GM23248 (cell line): ENCODE measurements at places on chromosomes 1 and 21. TPM values are rescaled to one million over a fixed set of nuclear protein-coding genes. Genes with fewer than 3 reads are reported as not detected.

FUBP1 gene
- 59.1 and 69.9 TPM in 2 replicates for total RNA-seq

GUCA2A gene
- total RNA-seq = not detected in 2 replicates

RNU1-4 gene
- under 0.01 TPM in 1 of 2 replicates, not detected in the other for total RNA-seq

NR1I3 gene
- not detected in 2 replicates for total RNA-seq

LCE2C gene
- total RNA-seq = 3.2 TPM in 1 of 2 replicates, not detected in the other

ZNF496 gene
- total RNA-seq = 21.0 and 34.9 TPM in 2 replicates

UBL4B gene
- total RNA-seq = not detected in 2 replicates

MIXL1 gene
- total RNA-seq = not detected in 2 replicates

KPRP gene
- under 0.01 and 0.22 TPM in 2 replicates for total RNA-seq

CCDC27 gene
- not detected in 2 replicates for total RNA-seq

DNA sequence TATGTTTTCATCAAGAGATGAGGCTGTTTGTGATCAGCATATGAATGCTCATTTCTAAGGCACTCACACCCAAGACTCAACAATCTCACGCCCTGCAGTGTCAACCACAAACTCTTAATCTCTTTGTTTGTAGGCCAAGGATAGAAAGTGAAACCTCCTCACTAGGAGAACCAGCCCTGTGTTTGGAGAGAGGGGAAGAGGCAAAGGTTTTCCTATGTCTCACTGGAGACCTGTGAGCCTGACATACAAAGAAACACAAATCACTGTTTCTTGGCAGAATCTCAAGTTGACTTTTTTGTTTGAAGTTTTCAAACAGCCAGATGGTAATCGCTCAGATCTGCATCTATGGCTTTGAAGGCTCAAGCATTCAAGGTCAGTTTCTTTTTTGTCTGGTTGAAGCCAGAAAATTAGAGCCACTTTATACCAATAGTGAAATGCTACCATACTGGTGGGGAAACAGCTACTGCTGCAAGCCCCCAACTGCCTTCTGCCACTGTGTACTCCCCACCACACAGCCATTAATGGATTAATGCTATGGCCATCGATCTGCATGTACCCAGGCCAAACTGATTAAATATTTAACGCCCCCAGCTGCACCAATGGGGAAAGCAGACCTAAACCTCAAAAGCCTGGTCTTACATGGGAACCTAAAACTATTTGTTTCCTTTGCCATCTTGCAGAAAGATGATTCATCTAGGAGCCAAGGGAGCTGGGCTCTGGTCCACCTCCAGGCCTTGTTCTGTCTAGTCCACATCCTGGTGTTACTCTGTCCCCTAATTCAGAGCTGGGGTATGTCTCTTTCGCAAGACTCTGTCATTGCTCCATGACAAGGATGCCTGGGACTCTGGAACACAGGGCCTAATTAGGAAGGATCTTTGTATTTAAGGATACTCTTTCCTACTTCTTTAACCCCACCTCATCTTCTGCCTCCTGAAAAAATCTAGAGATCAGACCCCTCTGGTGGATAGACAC lies 16.3 kb downstream of the PDZK1 start:
- H3K4me3 ChIP-seq = peak overlapping the region; percentile 4; the same call in 1 of the 2 replicates
- DNase-seq = peak; percentile 84
- H3K27me3 ChIP-seq = no peaks in the 10 kb centered on the region
- H3K4me1 ChIP-seq = peaks cover 21% of the 10 kb centered on the region

DNA sequence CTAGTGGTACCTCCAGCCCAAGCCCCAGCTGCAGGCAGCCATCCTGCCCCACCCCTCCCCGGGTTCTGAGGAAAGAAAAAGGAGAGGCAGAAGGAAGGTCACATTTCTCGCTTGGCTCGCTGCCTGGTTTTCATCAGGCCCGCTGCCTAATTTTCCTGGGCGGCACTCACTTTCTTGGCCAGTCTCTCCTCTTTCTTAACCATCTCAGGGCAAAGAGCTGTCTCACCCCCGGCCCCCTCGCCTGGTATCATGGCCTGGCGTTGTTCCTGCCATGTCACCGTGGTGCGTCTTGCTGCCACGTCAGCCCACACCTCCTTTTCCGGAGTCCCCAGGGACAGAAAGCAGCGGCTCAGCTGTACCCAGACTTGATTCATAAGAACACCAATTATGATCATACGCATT lies 26.6 kb upstream of the CASZ1 start:
- H3K4me1 ChIP-seq = peaks cover 4% of the 10 kb centered on the region
- no peak overlapping the region for H3K27ac ChIP-seq
- H3K27me3 ChIP-seq = 0 out of 2 replicates have a peak, but pooled peaks cover 7% of the 10 kb centered on the region
- no peak for DNase-seq
- no peaks in the 10 kb centered on the region for H3K36me3 ChIP-seq

DNA sequence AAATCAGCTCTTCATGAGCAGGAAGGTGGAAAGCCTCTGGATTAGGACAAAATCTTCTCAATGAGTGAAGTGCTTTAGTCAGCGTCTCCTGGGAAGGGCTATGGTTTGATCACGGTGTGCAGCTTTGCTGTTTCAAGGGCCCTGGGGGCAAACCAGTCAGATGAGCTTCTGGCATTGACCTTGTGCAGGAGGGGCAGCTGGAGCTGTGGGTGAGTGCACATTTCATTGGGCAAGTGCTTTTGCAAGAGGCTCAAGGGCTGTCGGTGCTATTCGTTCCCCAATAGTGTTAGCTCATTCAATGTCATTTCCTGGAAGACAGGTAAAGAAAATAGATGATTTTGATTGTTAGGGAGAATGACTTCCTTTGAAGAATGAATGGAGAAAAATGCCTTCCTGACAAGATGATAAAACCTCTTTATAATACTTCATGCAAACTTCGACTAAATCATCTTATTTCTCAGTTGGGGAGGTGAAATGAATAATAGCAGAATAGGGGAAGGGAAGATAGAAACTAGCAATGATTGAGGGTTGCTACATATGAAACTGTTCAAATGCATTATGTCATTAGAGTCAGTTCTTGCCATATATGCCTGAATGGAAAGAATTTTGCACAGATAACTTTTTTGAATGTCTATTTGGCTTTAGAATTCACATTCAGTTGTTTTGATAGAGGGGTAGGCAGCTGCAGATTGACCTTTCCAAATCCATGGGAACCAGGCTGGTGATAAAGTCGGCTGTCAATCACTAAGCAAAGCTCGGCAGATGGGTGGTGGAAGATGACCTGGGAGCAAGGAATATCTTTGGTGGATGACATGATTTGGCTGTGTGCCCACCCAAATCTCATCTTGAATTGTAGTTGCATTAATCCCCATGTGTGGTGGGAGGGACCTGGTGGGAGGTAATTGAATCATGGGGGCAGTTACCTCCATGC lies 12.9 kb upstream of the DISC1 start:
- no peak for DNase-seq
- H3K36me3 ChIP-seq = no peaks in the 10 kb centered on the region
- H3K27me3 ChIP-seq = no peaks in the 10 kb centered on the region; the same call in 1 of the 2 replicates

- H3K4me1 ChIP-seq = peaks cover 16% of the 10 kb centered on the region
- peak; percentile 45 for DNase-seq
- no peak overlapping the region for H3K4me3 ChIP-seq
- H3K27me3 ChIP-seq = no peaks in the 10 kb centered on the region
Observed at GRCh38 chr1:89736937-89737733, 83.7 kb upstream of the LRRC8D start.

- H3K36me3 ChIP-seq = no peaks in the 10 kb centered on the region
- no peak overlapping the region for H3K4me3 ChIP-seq
- DNase-seq = no peak
Observed at GRCh38 chr21:44716984-44717383, 5.6 kb upstream of the TSPEAR start.

GRCh38 chr21:44670642-44671432 lies 4.1 kb upstream of the KRTAP12-2 start:
- H3K36me3 ChIP-seq = no peaks in the 10 kb centered on the region
- no peaks in the 10 kb centered on the region for H3K4me1 ChIP-seq
- peaks cover 16% of the 10 kb centered on the region; the same call in 1 of the 2 replicates for H3K27me3 ChIP-seq
- no peak for DNase-seq

- H3K36me3 ChIP-seq = no peaks in the 10 kb centered on the region
- H3K4me1 ChIP-seq = peaks cover 32% of the 10 kb centered on the region
- H3K27ac ChIP-seq = peak overlapping the region; percentile 67
- no peaks in the 10 kb centered on the region for H3K27me3 ChIP-seq
Observed at GRCh38 chr1:208007938-208008342, 97.0 kb upstream of the CD34 start.

DNA sequence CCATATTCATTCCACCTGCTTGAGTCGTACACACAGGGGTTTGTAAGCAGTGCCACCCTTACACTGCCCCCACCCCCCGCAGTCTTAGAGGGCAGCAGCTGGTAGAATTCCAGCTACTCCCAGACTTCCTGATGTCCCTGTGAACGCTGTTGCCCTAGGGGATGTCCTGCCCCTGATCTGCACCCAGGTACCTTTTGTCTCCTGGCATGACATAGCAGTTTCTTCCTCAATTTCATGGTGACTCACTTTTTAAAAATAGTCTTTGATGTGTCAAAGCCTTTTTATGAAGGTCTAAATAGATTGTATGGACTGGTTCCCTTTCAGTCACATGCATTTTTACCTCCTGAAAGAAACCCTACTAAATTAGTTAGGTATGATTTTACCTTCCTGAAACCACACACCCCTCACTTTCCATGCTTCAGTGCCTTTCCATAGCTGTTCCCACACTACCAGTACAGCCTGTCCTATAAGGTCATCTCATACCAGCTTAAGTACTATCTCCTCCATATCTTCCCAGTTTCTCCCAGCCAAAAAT lies 76.4 kb downstream of the ST3GAL3 start:
- H3K27ac ChIP-seq = 0 out of 2 replicates have a peak overlapping the region, but pooled peaks have one; percentile 23
- H3K27me3 ChIP-seq = no peaks in the 10 kb centered on the region
- peak; percentile 56 for DNase-seq
- no peak overlapping the region for H3K4me3 ChIP-seq
- no peaks in the 10 kb centered on the region for H3K36me3 ChIP-seq

DNA sequence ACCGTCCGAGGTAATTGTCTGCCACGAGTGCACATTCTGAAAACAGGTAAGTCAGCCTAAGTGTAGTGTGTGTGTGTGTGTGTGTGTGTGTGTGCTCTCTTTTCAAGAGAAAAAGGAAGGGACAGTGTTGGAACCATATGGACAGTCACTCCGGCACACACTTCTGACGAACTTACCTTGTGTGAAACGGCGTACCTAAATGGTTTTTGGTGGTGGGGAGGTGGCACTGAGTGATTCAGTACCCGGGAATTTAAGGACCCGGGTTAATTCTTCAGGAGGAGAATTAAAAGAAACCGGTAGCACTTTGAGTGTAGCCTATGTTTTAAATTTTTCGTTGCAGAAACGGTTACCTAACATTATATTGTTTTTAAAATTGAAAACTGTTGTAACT lies 286 bp downstream of the ODR4 start:
- H3K27ac ChIP-seq = peak overlapping the region; percentile 99
- peaks cover 26% of the 10 kb centered on the region for H3K36me3 ChIP-seq
- peaks cover 26% of the 10 kb centered on the region for H3K4me1 ChIP-seq
- no peak for DNase-seq

GRCh38 chr1:224182057-224182865 lies 779 bp upstream of the DEGS1 start:
- no peaks in the 10 kb centered on the region for H3K27me3 ChIP-seq
- peak overlapping the region; percentile 84 for H3K4me3 ChIP-seq
- DNase-seq = no peak

DNA sequence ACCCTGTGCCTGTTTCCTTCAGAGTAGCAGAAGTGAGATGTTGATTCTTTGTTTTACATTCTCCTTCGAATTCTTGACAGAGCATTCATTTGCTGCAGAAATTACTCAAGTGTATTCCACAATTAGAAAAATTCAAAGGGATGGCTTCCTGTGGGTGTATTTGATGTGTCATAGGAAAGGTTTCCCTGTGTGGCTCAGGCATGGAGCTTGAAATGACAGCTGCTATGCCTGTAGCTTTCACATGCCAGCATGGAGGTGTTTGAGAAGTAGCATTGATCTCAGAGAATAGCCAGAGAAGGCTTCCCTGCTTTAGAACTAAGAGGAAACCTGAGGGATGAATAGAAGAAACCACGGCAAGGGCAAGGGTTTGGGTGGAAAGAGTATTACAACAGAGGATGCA lies 317.2 kb upstream of the DEPDC1 start:
- no peaks in the 10 kb centered on the region for H3K4me1 ChIP-seq
- no peak overlapping the region for H3K4me3 ChIP-seq
- DNase-seq = no peak
- no peak overlapping the region for H3K27ac ChIP-seq
- no peaks in the 10 kb centered on the region for H3K36me3 ChIP-seq
- H3K27me3 ChIP-seq = no peaks in the 10 kb centered on the region

DNA sequence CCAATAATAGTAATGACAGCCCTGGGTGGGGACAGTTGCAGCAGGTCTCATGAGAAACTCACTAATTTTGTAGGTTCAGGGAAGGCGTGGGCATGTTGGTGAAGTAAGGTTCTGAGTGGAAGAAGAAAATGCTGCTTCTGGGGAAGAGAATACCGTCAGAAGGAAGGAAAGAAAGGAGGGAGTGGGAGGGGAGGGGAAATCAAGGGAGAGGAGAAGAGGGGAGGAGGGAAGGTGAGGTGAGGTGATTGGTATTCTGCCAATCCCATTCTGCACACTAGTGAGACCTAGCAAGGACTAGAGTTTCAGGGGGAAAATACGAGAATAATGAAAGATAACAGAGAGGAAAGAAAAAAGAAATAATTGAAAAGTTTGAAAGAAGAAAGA lies 32.4 kb upstream of the MGST3 start:
- H3K36me3 ChIP-seq = no peaks in the 10 kb centered on the region
- H3K4me1 ChIP-seq = peaks cover 25% of the 10 kb centered on the region
- H3K27me3 ChIP-seq = peaks cover 13% of the 10 kb centered on the region
- H3K4me3 ChIP-seq = peak overlapping the region; percentile 83

- peak overlapping the region; percentile 33 for H3K27ac ChIP-seq
- peak overlapping the region; percentile 54 for H3K4me3 ChIP-seq
- peak; percentile 66 for DNase-seq
- H3K36me3 ChIP-seq = no peaks in the 10 kb centered on the region
Observed at GRCh38 chr1:224168859-224169380, 14.1 kb upstream of the DEGS1 start.

GRCh38 chr1:156898161-156898566 lies 4.6 kb downstream of the PEAR1 start:
- H3K4me1 ChIP-seq = peaks cover 52% of the 10 kb centered on the region
- H3K27me3 ChIP-seq = no peaks in the 10 kb centered on the region
- no peak for DNase-seq
- no peak overlapping the region for H3K27ac ChIP-seq
